ENCODE measurements at places on chromosomes 11 and 22.
A peak's percentile ranks its signal among the peaks of the same experiment; 100 is the strongest.

- no peak for DNase-seq
These were observed 700 bp downstream of the FAM180B start for GRCh38 chr11:47587039-47587716.

DNA sequence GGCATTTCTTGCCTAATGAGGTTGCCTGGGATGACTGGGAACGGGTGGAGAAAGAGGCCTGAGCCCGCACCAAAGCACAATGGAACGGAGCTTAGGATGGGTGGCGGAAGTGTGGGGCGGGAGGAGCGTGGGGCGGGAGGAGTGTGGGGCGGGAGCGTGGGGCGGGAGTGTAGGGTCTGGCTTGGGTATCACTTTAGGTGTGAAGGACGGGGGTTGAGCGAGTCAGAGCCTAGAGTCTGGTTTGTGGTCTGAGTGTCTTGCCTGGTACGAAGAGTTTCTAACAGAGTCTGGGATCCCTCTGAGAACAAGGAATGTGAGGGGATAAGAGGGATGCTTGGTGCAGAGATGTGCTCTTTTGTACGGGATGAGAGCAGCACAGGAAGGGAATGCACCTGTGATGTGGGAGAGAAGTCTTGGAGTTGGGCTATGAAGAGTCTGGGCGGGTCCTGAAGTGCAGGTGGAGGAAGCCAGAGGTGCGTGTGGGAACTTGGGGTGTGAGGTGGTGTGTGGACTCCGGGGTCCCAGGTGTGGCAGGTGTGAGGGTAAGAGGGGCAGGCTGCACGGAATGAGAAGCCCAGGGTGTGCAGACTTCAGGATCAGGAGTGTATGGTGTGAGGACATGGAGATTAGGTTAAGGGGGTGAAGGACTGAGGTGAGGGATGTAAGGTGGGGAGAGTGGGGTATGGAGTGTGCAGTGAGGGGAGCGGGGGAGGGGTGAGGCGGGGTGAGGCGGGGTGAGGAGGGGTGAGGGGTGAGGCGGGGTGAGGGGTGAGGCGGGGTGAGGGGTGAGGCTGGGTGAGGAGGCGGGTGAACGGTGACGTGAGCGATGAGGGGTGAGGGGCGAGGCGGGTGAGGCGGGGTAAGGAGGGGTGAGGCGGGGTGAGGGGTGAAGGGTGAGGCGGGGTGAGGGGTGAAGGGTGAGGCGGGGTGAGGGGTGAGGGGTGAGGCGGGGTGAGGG is 1.0 kb downstream of the SYCE3 start:
- DNase-seq: no peak

GRCh38 chr11:36300650-36301049 is 4.6 kb downstream of the PRR5L start:
- no peak for DNase-seq

GRCh38 chr11:8060801-8061554 is 20.0 kb upstream of the TUB start:
- DNase-seq: no peak

- DNase-seq: no peak
These were observed 7.0 kb upstream of the SWAP70 start for GRCh38 chr11:9656864-9657263.

- DNase-seq: no peak
These were observed 16.1 kb downstream of the SELENOO start for GRCh38 chr22:50216684-50217520.

DNA sequence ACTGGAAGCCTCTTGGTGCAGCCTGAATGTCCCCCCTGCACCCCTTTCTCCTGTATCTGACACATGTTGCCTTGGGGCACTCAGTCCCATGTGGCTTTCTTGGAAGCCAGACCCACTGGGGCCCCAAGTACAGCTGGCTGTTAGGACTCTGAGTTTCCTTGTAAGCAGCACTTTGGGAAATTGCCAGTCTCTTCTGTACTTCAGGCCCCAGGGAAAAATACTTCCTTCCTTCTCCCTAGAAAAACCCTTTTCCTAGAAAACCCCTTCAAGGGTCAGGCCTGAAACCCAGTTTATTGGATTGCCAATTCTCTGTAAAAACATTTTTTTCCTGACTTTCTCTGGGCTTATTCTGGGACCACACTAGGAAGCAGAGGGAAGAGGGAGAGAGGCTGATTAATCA is 360.3 kb downstream of the TENM4 start:
- no peak for DNase-seq

- no peak for DNase-seq
These were observed 21.0 kb downstream of the GUCY1A2 start for GRCh38 chr11:106997227-106997626.

DNA sequence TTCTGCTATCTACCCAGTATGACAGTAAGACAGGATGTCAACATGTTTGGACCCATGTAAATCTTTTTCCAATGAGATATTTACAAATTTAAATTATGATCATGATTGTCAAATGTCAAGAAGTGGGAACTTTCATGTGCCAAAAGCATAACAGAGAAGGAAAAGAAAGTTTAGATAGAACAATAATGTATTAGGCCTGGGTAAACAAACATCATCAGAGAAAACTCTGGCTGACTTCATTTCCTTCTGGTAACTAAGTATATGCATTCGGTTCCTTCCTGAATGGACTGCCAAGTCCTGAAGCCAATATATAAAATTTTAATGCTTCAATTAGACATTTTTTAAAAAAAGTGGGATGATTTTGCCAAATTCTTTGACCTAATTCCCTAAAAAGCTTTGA is 16.5 kb downstream of the RNF141 start:
- no peak for DNase-seq

GRCh38 chr11:48107188-48107704 is 109.4 kb upstream of the OR4B1 start:
- DNase-seq: peak; percentile 38

- DNase-seq: no peak
These were observed 99.0 kb downstream of the BRD1 start for GRCh38 chr22:49728570-49729271.

GRCh38 chr11:66546966-66547661 is 411 bp downstream of the ACTN3 start:
- DNase-seq: no peak

DNA sequence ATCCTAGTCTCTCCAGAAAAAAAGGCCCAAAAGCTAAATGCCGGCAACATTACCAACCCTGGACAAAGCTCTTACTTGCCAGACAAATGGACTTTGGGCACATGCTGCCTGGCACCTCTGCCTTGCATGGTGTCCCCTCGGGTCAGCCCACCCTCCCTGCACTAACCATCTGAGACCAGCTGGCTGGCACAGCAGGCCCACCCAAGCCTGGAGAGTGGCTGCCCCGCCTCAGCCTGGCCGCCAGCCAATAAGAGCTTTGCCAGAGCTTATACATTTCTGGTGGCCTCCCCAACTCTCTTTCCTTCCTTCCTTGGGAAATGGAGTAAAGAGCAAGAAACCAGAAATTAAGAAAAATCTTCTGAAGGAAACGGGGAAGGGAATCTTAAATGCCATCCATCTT is 24.5 kb downstream of the MCHR1 start:
- DNase-seq: no peak

- DNase-seq: no peak
These were observed 59.1 kb upstream of the SCUBE2 start for GRCh38 chr11:9150501-9150900.

DNA sequence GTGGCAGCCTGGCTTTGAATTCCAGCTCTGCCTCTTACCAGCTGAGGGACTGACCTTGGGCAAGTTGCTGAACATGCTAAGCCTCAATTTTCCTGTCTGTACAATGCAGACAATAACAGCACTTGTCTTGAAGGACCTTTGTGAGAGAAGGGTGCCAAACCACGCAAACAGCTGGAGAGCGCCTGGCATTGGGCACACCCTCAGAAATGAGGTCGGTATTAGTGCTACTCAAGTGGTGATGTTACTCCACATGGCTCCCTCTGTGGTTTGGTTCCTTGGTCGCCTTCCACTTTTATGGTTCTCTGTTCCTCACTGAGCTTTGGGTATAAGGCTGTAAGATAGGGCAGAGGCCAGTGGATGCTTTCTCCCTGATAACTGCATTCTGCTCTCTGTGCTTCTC is 8.2 kb downstream of the UBASH3B start:
- DNase-seq: no peak

DNA sequence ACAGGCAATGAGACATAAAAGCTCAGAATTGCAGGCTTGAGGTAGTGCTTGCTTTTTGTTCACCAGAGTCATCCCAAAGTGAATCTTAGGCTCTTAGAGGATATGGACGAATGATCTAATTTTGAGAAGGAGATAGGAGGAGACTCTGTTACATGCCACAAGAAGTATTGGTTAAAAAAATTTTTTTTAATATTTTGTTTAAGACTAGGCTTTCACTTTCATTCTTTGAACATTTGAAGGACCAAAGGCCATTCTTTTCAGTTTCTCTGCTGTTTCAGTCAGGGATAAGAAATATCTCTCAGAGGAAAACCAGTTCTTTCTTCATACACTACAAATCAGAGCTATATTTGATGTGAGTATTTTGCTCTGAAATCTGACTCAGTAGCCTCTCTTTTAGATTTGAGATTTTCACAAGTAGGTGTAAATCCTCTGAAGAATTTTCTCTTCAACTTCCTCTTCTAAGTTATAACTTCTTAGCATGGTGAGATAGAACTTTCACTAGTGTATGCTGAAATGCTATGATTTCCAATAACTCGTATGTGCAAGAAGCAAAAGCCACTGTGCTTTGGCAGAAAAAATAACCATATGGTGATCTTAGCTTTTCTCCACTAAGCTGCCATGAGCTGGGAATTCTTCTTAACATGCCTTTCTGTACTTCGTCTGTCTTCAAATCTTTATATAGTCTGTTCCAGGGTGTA is 24.1 kb upstream of the FAM181B start:
- no peak for DNase-seq

GRCh38 chr11:35304386-35304775 is 115.0 kb downstream of the SLC1A2 start:
- DNase-seq: no peak

DNA sequence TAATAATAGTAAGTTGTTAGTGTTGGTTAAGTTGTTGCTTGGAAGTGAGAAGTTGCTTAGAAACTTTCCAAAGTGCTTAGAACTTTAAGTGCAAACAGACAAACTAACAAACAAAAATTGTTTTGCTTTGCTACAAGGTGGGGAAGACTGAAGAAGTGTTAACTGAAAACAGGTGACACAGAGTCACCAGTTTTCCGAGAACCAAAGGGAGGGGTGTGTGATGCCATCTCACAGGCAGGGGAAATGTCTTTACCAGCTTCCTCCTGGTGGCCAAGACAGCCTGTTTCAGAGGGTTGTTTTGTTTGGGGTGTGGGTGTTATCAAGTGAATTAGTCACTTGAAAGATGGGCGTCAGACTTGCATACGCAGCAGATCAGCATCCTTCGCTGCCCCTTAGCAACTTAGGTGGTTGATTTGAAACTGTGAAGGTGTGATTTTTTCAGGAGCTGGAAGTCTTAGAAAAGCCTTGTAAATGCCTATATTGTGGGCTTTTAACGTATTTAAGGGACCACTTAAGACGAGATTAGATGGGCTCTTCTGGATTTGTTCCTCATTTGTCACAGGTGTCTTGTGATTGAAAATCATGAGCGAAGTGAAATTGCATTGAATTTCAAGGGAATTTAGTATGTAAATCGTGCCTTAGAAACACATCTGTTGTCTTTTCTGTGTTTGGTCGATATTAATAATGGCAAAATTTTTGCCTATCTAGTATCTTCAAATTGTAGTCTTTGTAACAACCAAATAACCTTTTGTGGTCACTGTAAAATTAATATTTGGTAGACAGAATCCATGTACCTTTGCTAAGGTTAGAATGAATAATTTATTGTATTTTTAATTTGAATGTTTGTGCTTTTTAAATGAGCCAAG is 2.7 kb downstream of the NEAT1 start:
- DNase-seq: no peak

DNA sequence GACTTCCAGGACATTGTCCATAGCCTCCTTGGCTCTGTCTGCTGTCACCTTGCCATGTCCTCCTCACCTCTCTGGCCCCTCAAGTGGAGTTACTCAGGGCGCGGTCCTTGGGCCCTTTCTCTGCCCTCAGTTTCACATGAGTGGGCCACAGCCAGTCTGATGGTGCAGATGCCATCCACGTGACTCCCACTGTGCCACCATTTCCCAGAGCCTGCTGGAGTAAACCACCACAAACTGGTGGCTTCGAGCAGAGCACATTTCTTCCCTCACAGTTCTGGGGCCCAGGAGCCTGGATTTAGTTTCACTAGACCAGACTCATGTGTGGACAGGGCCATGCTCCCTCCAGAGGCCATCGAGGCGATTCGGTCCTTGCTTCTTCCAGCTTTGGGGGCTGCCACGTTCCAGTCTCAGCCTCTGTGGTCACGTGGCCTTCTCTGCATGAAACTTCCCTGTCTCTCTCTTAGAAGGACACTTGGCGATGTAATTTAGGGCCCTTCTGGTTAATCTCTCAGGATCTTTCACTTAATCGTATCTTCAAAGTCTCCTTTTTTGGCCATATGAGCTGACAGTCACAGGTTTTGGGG is 14.6 kb downstream of the SMARCB1 start:
- DNase-seq: no peak

DNA sequence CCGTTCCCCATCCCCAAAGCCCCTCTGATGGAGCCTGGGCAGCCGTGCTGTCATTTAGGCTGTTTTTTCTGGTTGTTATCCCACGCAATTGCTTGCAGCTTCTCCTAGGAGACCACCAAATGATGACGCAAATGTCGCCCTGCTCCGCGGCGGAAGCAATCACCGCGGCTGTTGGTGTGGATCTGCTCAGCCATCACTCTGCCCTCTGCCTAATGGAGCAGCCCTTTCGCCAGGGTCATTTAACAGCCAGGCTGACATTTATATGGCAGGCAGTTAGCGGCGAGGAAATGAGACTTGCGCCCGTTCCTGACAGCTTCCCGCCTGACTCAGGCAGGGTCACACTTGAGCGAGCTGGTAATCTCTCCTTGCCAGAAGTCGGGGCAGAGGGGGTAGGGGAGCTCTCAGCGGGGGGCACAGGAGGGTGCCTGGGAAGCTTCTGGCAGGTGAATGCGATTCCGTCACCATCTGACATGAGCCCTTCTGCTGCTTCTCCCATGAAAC is 97.9 kb upstream of the RTL6 start:
- no peak for DNase-seq

DNA sequence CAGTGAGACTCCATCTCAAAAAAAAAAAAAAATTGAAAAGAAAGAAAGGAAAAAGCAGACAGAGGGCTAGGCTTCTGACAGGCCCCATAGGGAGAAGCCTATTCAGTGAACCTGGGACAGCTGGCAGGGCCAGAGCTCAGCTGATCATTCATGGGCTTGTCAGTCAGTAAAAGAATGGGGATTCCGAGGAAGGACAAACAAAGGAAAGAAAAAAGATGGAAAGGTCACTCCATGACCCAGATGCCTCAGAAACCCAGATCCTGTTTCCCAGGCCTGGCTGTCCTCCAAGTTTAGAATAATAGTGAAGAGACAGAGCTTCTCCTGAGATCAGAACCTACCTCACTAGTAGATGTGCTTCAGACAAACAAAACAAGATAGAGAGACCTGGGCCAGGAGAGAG is 34.3 kb upstream of the ASPHD2 start:
- DNase-seq: no peak

DNA sequence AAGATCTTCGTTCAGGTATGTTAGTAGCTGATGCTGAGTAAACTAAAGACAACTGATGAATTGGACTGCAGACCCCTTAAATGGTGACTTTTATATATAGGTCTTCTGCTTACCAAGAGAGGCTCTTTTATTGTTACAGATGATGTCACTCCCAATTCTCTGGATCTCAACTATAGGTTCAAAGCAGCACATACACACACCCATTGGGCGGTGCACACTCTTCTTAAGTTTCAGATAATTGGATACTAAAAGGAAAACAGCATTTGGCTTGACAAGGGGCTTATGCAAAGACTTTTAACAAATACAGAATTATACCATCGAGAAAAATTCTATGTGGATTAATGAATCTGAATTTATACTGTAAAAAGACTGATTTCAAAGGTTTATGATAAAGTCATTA is at the start of gene PTH:
PTH (minus strand) TSS at position 69 of the 400 bp plus-strand sequence. CDS start 3,142 bp downstream, outside the sequence.
- no peak for DNase-seq

GRCh38 chr11:3093281-3094191 is 36.3 kb upstream of the CARS1 start:
- DNase-seq: no peak
